ENCODE measurements at places on chromosomes 6 and 20. TPM values are rescaled to one million over a fixed set of nuclear protein-coding genes. Genes with fewer than 3 reads are reported as not detected.
A peak's percentile ranks its signal among the peaks of the same experiment; 100 is the strongest.

- no peak for DNase-seq
These were observed 141.0 kb downstream of the MRPL14 start for GRCh38 chr6:43986177-43986825.

The OR2H1 gene
- total RNA-seq = not detected

The PTPRT gene
- total RNA-seq = 0.10 TPM

The EPB41L1 gene
- total RNA-seq = 19.6 TPM

- DNase-seq = no peak
These were observed 14.6 kb downstream of the SRC start for GRCh38 chr20:37360391-37361115.

- DNase-seq = no peak
These were observed 12.7 kb downstream of the MRPS18A start for GRCh38 chr6:43674921-43675320.

GRCh38 chr6:309947-310346 is 17.7 kb downstream of the DUSP22 start:
- no peak for DNase-seq

The CCR6 gene
- not detected for total RNA-seq

- no peak for DNase-seq
These were observed 179.2 kb downstream of the TMEM242 start for GRCh38 chr6:157143890-157144798.

DNA sequence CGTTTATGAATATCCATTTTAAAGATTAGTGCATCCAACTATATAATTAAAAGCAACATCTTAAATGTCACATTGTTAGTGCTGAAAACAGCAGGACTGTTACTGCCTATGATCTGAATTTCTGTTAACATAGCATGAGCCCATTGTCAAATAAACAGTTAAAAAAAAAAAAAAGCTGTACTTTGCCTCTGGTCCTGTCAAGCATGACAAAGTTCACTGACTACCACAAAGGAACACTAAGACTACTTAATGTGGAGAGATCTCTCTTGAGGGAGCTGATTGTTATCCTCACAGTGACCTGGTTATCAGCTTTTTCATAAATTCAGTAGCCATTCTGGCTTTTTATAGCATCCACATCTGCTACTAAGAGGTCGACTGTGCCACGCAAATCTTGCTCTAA is 228.1 kb downstream of the TMEM200A start:
- DNase-seq = no peak

DNA sequence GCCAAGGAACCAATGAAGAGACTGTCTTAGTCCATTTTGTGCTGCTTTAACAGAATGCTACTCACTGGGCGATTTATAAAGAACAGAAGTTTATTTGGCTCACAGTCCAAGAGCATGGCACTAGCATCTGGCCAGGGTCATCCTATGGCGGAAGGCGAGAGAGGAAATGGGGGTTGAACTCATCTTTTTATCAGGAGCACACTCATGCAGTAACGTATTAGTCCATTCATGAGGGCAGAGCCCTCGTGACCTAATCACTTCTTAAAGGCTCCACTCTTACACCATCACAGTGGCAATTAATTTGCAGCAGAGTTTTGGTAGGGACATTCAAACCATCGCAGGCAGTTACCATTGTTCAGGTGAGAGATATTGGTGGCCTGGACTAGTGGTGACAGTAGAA is 8.5 kb downstream of the ARFGEF2 start:
- no peak for DNase-seq

- no peak for DNase-seq
These were observed 140.6 kb upstream of the HSF2 start for GRCh38 chr6:122258839-122259238.

The BHLHE23 gene
- not detected for total RNA-seq

The EYA2 gene
- total RNA-seq = 1.4 TPM

DNA sequence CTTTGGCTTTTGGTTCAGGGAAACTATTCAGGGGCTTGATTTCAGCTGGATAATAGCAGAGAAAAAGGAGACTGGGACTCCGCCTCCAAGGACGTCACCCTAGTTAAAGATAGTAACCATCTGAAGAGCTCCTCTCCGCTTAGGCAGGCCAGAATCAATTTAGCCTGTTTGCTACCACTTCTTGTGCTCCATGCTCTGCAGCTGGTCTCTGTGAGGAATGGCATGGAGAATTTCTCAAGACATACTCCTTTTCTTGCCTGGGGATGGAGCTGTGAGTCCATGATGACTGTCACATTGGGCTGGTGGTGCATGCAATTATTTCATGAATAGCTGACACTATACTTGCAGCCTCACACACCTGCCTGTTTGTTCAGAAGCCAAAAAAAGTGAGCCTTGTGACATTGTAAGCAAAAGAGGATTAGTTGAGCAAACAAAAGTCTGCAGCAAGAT is 61.4 kb downstream of the TXLNB start:
- no peak for DNase-seq

- no peak for DNase-seq
These were observed 2.4 kb downstream of the CTCFL start for GRCh38 chr20:57522380-57523140.

- no peak for DNase-seq
These were observed 9.2 kb downstream of the ADRM1 start for GRCh38 chr20:62311832-62312661.

- no peak for DNase-seq
These were observed 197.0 kb upstream of the RNF217 start for GRCh38 chr6:124765280-124765679.

DNA sequence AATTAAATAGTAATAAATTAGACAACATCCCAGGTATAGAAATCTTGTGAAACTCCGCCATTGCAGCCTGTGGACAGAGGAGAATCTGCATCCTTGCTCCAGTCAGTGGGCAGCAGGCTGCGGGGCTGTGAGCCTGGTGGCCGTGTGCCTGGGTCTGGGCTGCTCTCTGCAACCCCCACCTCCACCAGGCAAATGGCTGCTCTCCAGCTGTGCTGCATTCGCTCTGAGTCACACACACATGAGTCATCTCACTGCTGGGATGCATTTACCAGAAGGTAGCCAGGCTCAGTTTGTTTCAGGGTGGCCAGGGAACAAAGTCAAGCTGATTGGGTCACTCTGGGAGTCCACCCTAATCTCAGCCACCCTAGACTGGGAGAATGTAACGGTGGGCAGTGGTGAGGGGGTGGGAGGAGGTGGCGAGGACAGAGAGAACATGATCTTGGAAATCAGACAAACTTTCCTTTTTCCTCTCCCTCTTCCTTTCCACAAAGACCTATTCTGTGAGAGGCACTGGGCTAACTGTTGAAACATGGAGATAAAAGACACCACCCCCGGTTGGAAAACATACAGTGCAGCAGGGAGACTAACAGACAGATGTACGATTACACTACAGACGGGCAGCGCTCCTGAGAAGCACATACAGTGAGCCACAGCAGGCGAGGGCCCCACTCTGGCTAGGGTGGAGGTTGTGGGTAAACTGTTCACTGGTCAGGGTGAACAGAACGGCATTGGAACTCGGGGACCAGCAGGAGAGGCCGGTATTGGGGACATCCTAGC is 59.2 kb downstream of the TRAM2 start:
- peak; percentile 89 for DNase-seq

DNA sequence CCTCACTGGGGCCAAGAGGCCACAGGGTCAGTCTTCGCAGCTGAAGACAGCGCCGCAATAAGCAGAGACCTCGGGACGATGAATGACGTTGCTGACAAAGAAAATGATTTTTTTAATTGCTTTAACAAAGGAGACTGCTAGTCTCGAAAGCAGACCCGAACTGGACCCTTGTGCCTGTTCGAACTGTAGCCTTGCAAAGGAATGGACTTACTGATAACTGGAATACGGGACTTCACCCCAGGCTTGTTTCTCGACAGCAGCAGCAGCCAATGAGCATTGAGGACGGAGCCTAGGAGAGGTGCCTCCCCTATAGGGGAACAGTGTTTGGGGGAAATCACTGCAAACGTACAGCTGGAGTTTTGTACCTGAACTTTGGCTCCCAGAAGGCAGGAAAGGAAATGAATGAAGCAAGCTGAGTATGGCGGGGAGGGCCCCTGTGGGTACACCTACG is 1.3 kb upstream of the TAF4 start:
- DNase-seq = no peak

- DNase-seq = no peak
These were observed 89.9 kb downstream of the UST start for GRCh38 chr6:148836751-148837150.

DNA sequence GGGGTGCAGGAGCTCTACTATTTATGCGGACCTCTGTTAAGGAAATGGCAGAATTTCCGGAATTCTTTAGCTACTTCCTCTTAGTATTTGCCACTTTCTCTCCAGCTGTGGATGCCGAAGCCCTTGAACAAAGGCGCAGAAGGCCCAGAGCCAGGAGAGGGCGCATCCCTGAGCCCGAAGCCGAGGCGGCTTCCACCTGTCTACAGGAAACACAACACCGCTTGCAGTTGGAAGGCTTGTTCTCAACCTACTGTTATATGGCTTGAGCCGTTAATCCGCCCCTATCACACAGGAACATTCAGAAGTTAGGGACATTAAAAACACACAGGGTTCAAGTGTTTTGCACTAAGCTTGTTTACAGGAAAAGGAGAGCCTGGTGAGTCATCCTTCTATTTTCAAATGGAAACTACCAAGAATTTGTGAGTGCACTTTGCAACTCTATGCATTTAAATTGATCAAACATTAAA is 417.1 kb downstream of the BCKDHB start:
- peak; percentile 25 for DNase-seq

DNA sequence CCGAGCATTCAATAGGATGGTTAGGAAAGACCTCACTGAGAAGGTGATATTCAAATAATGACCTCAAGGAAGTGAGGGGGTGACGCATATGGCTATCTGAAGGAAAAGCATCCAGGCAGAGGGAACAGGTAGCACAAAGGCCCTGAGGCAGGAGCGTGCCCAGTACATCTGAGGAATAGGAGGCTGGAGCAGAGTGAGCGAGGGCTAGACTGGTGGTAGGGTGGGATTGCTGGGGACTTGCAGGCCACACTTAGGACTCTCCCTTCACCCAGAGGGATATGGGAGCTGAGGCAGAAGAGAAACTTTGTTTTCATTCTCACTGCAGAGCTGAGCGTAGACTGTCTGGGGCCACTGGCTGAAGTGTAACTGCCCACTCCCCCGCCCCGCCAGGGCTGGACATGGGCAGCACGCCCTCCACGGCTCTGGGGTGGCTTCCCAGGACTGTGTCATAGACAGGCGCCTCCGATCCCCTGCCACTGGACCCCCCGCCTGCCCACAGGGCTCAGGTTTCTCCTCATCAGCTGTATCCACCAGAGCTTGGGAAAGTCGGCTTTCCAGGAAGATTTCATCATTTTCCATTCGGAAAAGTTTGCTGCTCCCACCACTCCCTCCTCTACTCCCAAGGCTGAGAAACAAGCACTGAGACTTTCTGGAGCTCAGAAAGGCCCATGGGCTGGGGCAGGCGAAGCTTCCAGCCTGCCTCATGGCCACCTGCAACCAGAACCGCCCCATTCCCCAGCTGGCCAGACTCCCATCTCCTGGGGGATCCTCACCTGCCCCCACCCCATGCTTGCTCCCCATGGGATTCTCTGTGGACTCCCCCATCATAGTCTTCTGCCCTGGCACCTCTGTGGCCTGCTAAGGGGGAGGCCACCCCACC is 142.6 kb downstream of the MRPL14 start:
- no peak for DNase-seq

Data from left ventricle myocardium superior (tissue), 1 donor.